ENCODE measurements at places on chromosomes 4 and X.

GRCh38 chr4:119302073-119302832 is 19.7 kb downstream of the FABP2 start:
- DNase-seq = no peak

- no peak for DNase-seq
Measured at GRCh38 chr4:121684561-121684960, 12.2 kb downstream of the ANXA5 start.

DNA sequence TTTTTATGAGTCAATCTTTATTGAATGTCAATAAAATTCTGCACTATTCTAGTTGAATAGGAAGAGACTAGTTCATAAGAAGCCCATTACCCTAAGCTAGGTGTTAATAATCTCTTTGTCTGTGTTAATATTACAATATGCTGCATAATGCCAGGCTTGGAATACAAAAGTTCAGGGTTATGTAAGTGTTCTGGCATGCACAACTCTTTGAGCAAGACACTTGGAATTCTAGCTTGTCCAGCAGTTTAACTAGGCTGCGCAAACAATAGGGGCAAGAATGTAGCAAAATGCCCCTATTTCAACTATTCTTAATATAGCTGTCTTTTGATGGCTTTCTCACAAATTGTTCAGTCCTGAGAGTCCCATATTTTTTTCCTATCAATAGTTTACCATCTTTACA is 31.3 kb upstream of the ETNPPL start:
- no peak for DNase-seq

- DNase-seq = no peak
Measured at GRCh38 chr4:113556382-113557134, 205.0 kb downstream of the CAMK2D start.

- no peak for DNase-seq
Measured at GRCh38 chr4:25696409-25696808, 40.8 kb downstream of the SLC34A2 start.

GRCh38 chr4:161655148-161655547 is 508.7 kb downstream of the FSTL5 start:
- no peak for DNase-seq

GRCh38 chr4:37767546-37767945 is 58.9 kb upstream of the PGM2 start:
- no peak for DNase-seq

GRCh38 chrX:2828344-2828958 is at the start of gene GYG2:
Gene GYG2 (plus strand): TSS chrX:2828930. CDS start chrX:2830189, 1,259 bp downstream.
- no peak for DNase-seq

DNA sequence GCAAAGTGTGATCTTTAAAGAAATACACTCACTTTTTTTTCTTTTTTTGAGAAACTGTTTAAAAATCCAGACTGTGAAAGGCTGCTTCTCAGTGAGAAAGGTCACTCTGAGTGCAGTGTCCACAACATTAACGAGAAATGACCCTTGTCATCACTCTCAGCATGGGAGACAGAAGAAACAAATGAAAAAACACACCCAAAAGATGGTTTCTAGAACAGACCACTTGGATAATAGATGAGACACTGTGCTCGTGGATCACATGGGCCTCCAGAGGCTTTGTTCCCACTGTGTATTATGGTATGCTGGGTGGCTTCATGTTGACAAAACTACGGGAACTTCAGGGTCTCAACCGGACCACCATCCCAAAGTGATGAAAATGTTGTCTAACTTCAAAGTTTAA is 64.9 kb downstream of the NEUROG2 start:
- DNase-seq = no peak

- DNase-seq = no peak
Measured at GRCh38 chr4:152415980-152416379, 119.9 kb downstream of the FBXW7 start.

GRCh38 chr4:161816958-161817357 is 346.8 kb downstream of the FSTL5 start:
- no peak for DNase-seq

Measured in activated naive CD4-positive, alpha-beta T cell treated with Interleukin-2 at 50 U/mL for 16 hours (primary cell).